ENCODE measurements at places on chromosomes 2 and 18. TPM values are rescaled to one million over a fixed set of nuclear protein-coding genes. Genes with fewer than 3 reads are reported as not detected.

GRCh38 chr2:29295845-29296244 lies 180.6 kb downstream of the CLIP4 start:
- DNase-seq: no peak

GRCh38 chr2:47002480-47003381 lies 87.1 kb upstream of the MCFD2 start:
- no peak for DNase-seq

DNA sequence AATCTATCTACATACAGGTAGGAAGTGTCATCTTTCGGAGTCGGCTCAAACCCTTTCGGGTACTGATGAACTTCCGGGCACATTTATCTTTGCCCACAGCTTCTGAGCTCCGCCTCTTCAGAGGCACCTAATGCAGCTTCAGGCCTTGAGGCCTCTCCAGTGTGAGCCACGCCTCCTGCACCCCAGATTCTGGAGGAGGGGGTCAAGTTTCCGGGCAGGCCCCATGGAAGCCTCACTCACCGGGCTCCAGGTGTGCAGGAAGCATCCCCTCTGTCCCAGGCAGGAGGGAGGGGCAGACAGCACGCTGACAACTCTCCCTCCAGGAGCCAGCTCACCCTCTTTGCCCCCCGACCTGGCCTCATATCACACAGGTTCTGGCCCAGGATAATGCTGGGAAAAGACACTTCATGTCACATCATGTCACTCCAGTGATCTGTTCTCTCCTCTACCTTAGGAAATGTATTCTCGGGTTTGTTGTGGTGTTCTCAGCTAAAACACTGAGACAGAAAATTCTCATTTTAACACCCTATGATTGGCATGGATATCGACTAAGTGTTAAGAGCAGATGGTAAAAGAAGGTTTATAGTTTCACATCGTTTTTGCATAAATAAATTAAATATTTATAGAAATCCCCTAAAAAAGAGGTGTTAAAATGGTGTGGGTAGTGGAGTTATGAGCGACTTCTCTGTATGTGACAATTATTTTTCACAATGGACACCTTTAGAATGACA lies 46.2 kb upstream of the COPS8 start:
- DNase-seq: no peak

The ABHD1 gene
- total RNA-seq: 0.46 TPM

The GPC1 gene
- 88.7 TPM for total RNA-seq

The PFN4 gene
- 1.3 TPM for total RNA-seq

The PDCD1 gene
- 0.15 TPM for total RNA-seq

GRCh38 chr2:216300906-216301305 lies 71.4 kb downstream of the MARCHF4 start:
- no peak for DNase-seq

GRCh38 chr2:161766334-161766733 lies 142.1 kb downstream of the SLC4A10 start:
- no peak for DNase-seq

- DNase-seq: no peak
These were observed 83.8 kb downstream of the LONRF2 start for GRCh38 chr2:100238471-100238870.

The ZNF142 gene
- total RNA-seq: 31.3 TPM

DNA sequence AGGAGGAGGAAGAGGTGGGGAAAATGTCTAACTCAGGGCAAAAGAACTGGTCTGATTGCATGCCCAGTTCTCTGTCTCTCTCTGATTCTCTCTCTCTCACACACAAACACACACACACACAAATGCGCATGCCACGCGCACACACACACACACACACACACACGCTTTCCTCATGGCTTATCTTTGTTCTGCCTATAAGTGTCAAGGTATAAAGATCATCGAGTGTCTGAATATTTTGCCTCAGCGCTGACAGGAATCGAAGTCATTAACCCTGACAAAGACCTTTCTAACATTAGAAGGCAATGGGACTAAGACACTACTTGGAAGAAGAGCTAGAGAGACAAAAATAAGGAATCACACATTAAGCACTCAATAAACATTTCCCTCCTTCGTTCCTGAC lies 497.1 kb upstream of the KLHL29 start:
- no peak for DNase-seq

- no peak for DNase-seq
These were observed 13.6 kb downstream of the ARID5A start for GRCh38 chr2:96549967-96550786.

DNA sequence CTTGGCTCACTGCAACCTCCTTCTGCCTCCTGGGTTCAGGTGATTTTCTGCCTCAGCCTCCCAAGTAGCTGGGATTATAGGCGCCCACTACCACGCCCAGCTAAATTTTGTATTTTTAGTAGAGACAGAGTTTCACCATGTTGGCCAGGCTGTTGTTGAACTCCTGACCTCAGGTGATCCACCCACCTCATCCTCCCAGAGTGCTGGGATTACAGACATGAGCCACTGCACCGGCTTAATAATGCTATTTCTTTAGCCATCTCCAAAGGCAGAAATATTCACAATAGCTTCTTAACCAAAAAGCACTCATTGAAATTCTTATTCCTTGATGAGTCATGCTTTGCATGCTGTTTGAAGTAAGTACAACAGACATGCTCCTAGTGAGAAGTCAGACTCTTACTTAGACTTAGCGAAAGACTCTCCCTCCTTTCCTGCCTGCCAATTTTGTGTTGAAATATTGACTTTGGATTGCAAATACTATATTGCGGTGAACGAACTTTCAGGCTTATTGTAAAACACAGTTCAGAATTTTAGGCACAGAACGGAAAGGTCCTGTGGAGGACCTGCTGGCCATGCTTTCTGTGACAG lies 4.4 kb downstream of the ACTR3 start:
- no peak for DNase-seq

GRCh38 chr18:55381277-55381676 lies 206.7 kb downstream of the TCF4 start:
- no peak for DNase-seq

The XIRP2 gene
- not detected for total RNA-seq

DNA sequence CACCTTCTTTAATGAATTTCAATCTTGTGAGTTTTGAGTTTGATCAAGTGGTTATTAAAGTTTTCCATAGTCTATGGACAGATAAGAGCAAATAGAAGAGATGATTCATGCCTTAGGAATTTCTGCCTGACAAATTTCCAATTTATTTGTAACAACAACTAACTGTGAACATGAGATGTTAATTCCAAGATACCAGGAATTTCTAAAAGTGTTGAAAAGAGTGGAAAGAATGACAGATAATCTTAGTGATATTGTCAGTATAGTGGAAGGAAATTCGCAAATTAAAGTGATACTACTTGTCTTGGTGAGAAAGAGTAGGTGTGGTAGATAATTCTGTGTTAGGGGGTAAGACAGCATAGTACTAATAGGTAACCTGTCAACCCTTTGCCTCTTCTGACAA lies 82.4 kb downstream of the AGPS start:
- DNase-seq: no peak

DNA sequence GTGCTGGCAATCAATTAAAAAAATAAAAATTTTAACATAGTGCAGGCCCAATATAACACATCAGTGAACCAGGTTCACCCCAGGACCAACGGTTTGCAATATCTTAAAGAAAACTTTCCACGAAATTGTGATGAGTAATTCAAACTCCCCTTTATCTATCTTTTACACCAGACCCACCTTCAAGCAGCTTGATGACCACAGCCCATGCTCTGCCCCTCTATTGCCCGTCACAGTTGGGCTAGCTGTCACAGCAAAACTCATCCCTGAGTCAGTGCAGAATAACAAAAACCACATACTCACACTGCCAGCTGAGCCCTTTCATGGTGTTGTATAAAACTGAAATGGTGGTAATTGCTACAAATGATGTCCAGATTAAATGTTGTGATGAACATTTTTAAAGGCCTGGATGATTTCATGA lies 112.5 kb upstream of the CREB1 start:
- no peak for DNase-seq

The DNAJC5G gene
- not detected for total RNA-seq

GRCh38 chr18:75433098-75433497 lies 5.6 kb upstream of the SMIM21 start:
- DNase-seq: no peak

- no peak for DNase-seq
These were observed 215.2 kb upstream of the SIX2 start for GRCh38 chr2:45224321-45224992.

The TFCP2L1 gene
- 4.9 TPM for total RNA-seq

DNA sequence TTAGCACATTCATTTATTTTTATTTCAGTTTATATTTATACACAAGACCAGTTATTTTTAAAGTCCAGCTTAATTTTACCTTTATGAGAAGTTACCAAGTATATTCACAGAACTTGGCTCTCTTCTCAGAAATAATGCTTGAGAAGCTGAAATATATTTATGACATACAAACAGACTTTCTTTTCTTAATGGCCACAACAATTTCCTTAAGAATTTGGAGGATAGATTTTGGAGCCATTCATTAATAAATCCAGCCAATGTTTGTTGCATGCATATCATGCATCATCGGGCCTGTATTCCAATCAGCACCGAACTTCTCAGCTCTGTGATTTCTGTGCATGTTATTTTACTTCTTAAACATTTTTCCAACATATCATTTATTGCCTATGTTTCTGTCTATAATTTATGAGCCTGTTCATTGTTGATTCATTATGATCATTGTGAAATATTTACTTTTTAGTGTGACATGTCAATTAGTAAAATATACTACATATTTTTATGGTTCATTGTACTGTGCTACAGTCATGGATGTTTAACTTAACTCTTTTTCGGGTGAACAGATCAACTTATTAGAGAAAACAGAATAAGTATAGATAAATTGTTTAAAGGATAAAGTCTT lies 3.5 kb downstream of the GULP1 start:
- DNase-seq: no peak

The CRYBA2 gene
- total RNA-seq: not detected

Measured in Panc1 (cell line).